K562 (cell line): ENCODE measurements at places on chromosomes 12 and 14.

DNA sequence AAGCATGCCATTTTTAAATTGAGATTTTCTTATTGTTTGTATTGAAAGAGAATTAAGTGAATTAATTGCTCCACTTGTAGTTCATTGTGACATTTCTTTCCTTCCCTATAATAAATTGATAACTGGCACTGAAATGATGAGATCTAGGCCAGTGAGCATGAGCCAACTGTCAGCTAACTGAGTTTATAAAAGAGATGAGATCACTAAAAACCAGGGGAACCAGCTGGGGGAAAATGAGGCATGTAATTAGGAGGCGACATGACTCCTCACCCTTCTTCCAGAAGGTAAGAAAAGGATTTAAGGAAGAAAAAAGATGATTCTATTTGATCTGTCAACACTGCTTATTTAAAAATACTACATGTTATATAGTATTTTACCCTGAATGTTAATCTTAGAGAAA is 104.5 kb upstream of the DNM1L start:
- DNase-seq: no peak

- no peak for DNase-seq
Observed at GRCh38 chr12:843609-844008, 91.2 kb downstream of the WNK1 start.

DNA sequence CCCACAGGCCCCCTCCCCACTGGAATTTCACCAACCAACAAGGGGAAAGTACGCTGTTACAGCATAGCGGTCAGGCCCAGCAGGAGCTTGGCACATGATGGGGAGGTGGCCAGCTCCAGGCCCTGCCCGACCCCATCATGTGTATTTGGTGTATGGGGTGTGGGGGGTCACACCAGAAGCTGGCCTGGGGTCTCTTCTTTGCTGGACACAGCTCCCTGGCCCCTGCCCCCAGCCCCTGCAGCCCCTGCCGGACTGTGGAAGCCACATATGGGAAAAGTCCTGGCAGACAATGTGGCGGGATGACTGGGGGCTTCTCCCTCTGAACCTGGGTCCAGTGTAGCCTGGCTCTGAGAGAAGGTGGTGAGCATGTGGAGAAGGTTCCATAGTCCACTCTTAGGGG is 12.4 kb downstream of the NGB start:
- DNase-seq: no peak

DNA sequence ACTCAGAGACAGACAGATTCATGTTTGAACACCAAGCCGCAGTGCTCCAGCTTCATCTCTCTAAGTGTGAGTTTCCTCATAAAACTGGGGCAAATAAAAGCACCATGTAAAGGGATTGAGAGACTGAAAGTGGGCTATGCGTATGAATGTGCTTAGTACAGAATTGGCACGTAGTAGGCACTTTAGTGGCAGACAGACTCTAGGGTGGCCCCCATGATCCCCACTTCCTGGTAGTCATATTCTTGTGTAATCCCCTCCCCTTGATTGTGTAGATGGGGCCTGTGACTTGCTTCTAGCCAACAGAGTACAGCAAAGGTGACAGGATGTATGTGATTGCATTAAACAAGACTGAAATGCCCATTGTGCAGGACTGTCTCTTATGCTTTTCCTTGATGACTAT is 43.0 kb downstream of the DAO start:
- no peak for DNase-seq

GRCh38 chr12:102120564-102120873 is 536 bp downstream of the PARPBP start:
- DNase-seq: peak; percentile 15

GRCh38 chr12:30268041-30268440 is 427.6 kb downstream of the IPO8 start:
- DNase-seq: no peak

- no peak for DNase-seq
Observed at GRCh38 chr12:87679251-87679650, 349.9 kb downstream of the C12orf50 start.

DNA sequence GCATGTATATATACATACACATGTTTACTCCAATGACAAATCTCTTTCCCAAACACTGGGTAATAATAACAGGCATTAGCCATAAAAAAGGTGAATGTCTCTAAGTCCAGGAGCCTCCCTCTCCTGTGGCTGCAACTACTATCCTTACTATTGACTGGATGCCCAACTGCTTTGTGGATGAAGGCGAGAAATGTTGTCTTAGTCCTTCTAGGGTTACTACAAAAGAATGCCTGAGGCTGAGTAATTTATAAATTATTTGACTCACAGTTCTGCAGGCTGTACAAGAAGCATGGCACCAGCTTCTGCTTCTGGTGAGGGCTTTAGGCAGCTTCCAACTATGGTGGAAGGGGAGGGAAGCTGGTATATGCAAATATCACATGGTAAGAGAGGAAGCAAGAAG is 366.0 kb upstream of the DDHD1 start:
- no peak for DNase-seq

GRCh38 chr14:21049271-21049673 is 7.1 kb downstream of the RNASE7 start:
- DNase-seq: no peak

DNA sequence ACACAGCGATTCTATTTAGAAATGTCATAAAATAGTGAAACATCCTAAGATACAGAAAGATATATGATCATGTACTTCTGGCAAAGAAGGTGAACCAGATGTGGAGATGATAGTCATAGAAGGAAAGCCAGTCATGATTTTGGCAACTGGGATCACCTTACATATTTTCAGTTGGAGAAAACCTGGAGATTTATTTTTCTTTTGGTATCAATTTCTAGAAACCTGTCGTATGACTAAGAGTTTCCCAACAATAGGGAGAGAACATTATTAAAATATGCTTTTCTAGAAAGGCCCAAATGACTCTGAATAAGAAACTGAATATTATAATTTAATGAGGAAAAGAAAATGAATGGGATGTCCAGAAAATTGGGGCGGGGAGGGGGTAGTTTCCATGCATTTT is 396.4 kb downstream of the ZFP36L1 start:
- DNase-seq: no peak

DNA sequence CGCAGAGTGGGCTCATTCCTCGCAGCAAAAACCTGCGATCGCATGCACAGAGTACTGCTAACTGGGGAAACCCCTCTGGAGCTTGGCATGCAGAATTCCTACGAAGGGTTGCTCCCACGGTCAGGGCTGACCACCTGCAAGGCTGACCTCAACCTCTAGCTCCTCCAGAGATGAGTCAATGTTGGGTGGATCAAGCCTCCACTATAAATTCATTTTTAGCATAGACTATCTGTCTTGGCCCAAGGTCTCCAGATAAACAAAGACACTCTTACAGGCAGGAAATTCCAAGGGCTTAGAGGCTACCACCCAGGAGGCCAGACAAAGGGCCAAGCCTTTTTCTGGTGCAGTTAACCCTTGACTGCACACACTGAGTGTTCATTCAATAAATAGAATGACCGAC is 296.5 kb downstream of the TMEM132D start:
- DNase-seq: no peak

DNA sequence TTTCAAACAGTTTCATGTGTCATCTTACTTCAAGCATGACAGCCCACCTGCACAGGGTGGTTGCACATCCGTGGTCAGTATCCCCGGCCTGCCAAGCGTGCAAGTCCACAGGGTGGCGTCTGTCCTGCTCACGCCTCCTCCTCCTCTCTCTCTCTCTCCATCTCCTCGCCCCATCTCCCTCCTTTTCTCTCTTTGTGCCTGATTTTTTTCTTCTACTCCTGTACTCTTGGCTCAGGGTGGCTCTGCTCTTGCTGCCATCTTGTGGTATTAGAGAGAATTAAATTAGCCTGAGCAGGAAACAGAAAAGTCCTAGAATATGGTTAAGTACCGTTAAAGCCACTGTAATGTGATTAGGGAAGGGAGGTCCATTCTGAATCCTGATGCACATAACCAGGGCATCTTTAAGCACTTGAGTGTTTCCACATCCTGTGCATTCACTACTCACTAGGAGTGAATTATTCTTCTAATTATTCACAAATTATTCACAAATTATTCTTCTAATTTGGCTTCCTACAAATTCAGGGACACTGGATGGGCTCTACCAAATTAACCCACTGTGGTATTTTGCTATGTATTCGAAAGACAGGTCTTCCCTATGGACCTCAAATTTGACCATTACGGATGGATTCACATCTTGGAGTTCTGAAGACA is 25.5 kb upstream of the DTX1 start:
- DNase-seq: peak; percentile 22

DNA sequence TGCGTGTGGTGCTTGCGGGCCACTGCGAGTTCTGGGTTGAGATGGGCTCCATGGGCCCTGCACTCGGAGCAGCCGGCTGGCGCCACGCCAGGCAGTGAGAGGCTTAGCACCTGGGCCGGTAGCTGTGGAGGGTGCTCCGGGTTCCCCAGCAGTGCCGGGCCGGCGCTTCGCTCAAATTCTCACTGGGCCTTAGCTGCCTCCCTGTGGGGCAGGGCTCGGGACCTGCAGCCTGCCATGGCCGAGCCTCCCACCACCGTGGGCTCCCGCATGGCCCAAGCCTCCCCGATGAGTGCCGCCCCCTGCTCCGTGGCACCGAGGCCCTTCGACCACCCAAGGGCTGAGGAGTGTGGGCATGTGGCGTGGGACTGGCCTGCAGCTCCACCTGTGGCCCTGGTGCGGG is 375.7 kb downstream of the NELL2 start:
- no peak for DNase-seq

GRCh38 chr14:72024043-72024407 is 91.8 kb downstream of the RGS6 start:
- DNase-seq: peak; percentile 20

- no peak for DNase-seq
Observed at GRCh38 chr14:95147597-95147996, 9.7 kb downstream of the DICER1 start.

- DNase-seq: no peak
Observed at GRCh38 chr14:100213587-100213955, 25.4 kb upstream of the YY1 start.

DNA sequence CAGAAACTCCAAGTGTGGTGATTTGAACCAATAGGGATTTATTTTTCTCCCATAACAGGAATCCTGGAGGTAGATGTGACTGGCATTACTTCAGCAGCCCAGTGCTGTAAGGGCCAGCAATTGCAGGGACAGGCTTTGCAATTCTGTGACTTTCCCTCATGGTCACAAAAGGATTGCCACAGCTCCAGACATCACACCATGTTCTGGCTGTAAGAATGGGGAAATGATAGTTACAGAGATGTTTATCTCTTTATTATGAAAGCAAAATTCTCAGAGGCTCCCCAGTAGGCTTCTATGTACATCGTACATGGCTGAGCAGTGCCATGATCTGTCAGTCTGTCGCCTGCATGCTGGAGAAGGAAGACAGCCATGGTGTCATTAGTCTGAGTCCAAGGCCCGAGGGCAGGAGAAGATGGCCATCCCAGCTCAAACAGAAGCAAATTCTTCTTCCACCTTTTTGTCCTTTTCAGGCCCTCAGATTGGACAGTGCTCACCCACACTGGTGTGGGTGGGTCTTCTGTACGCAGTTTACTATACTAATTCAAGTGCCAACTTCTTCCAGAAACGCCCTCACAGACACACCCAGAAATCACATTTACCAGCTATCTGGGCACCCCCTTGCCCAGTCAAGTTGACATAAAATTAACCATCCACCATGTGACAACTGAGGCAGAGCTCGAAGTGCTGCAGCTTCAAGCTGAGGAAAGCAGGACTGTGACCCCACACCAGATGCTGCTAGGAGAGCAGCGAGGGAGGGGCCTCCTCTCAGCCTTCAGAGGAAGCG is 17.2 kb downstream of the ZBTB42 start:
- no peak for DNase-seq

GRCh38 chr12:98420461-98420860 is 94.9 kb upstream of the TMPO start:
- no peak for DNase-seq

- DNase-seq: peak; percentile 41
Observed at GRCh38 chr12:113301811-113302210, 33.1 kb downstream of the SLC8B1 start.

- DNase-seq: no peak
Observed at GRCh38 chr12:107560165-107560898, 125.3 kb upstream of the PWP1 start.

DNA sequence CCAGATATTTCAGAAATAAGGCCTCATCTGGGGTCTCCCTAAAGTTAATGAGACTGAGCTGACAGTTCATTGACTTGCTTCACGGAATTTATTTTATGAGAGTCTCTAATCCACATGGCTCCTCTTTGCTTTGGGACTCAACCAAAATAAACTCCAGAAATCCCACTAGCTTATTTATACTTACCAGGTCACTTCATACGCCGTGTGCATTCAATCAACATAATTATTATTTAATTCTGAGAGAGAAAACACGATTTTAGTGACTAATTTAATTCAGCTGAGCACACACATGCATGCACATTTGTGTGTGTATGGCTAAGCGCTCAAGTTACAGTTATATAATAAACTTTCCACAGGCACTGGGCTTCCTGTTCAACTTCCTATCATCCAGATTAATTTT is 333.4 kb upstream of the CCDC196 start:
- DNase-seq: no peak

- no peak for DNase-seq
Observed at GRCh38 chr12:76802060-76802459, 38.1 kb downstream of the ZDHHC17 start.

- DNase-seq: no peak
Observed at GRCh38 chr12:93466625-93467350, 526 bp upstream of the MRPL42 start.
